Right ventricle myocardium superior (tissue), 1 donor: ENCODE measurements at places on chromosomes 12 and 14. TPM values are rescaled to one million over a fixed set of nuclear protein-coding genes. Genes with fewer than 3 reads are reported as not detected.

The LRRIQ1 gene
- total RNA-seq, result 0.22 TPM

The MYF6 gene
- total RNA-seq, result not detected

The ABCD2 gene
- 9.2 TPM for total RNA-seq

The NELL2 gene
- total RNA-seq, result 0.65 TPM

The DPF3 gene
- total RNA-seq, result 25.0 TPM

The IL22 gene
- not detected for total RNA-seq

The CCDC198 gene
- not detected for total RNA-seq

The GDF3 gene
- not detected for total RNA-seq

The TMEM63C gene
- total RNA-seq, result 2.9 TPM

The HDAC7 gene
- 35.9 TPM for total RNA-seq

The DHRS4 gene
- 28.1 TPM for total RNA-seq

The SLC2A13 gene
- 6.6 TPM for total RNA-seq

The SCARB1 gene
- 12.7 TPM for total RNA-seq

The KRT78 gene
- not detected for total RNA-seq

The PPP4R4 gene
- total RNA-seq, result not detected

The CPNE6 gene
- not detected for total RNA-seq

The BICDL1 gene
- total RNA-seq, result 0.35 TPM

The LBHD2 gene
- total RNA-seq, result not detected

The CLMN gene
- 9.0 TPM for total RNA-seq

The FAR2 gene
- total RNA-seq, result 3.1 TPM

The VPS37B gene
- total RNA-seq, result 23.9 TPM

The P2RX2 gene
- total RNA-seq, result not detected

The TFCP2 gene
- 23.3 TPM for total RNA-seq

The GALC gene
- total RNA-seq, result 12.0 TPM

The P3H3 gene
- 10.0 TPM for total RNA-seq

The SERPINA9 gene
- not detected for total RNA-seq

The PIWIL1 gene
- total RNA-seq, result not detected

The PIK3C2G gene
- not detected for total RNA-seq
